ENCODE measurements at places on chromosomes 3 and 15. TPM values are rescaled to one million over a fixed set of nuclear protein-coding genes. Genes with fewer than 3 reads are reported as not detected.

DUOX1 gene
- total RNA-seq: 1.5 TPM

PTX3 gene
- total RNA-seq: not detected

XIRP1 gene
- not detected for total RNA-seq

SAMMSON gene
- total RNA-seq: not detected

PCNP gene
- 30.6 TPM for total RNA-seq

PLSCR1 gene
- 83.2 TPM for total RNA-seq

MASP1 gene
- total RNA-seq: not detected

GNAT1 gene
- total RNA-seq: not detected

GABRA5 gene
- not detected for total RNA-seq

PLSCR5 gene
- not detected for total RNA-seq

DNA sequence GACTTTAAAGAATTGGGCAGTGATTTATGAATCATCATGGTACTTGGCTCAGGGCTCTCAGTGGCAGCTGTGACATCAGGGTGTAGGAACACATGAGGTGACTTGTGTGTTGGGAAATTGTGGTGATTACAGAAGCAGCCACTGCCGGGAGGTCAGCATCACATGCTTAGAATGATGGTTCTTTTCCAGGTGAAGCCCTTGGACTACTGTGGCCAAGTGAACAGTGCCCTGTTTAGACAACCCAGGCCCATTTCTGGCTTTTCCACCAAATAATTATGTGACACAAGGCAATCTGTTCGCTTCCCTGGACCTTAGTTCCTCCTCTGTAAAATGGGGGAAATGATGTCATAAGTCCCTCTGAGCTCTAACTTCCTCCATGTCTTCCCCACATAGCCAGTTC lies 139.7 kb upstream of the ROPN1 start:
- DNase-seq: no peak

- no peak for DNase-seq
These were observed 87.0 kb upstream of the ONECUT1 start for GRCh38 chr15:52876991-52877663.

DNA sequence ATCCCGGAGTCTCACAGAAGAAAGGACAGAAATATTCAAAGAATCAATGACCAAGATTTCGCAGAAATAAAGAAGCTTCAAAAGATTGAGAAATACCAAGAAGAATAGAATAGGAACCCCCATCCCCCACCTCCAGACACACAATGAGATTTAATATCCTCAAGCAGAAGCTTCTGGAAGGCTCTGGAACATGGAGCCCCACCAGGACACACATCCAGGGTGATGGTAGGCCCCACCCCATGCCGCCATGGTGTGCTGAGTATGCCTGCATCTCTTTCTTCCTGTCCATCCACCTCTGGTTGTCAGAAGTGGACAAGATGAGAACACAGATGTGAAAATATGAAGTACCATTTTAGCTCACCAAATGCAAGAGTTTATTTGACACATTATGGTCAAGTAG lies 19.3 kb downstream of the PRR23E start:
- DNase-seq: no peak

DNA sequence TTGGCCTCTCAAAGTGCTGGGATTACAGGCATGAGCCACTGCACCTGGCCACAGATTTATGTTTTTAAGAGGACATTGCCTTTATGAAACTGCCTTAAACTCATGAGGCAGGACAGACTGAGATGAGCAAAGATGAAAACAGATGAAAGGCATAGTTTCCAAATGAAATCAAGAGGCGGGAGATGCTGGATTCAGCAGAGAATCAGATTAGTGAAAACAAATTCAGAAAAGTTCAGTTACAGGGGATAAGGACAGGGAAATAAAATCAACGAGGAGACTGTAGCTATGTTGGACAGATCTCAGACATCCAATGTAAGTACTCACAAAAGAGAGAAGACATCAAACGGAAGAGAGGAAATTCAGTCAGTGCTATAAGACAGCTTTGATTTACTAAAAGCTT lies 68.1 kb downstream of the ADAMTSL3 start:
- no peak for DNase-seq

DNA sequence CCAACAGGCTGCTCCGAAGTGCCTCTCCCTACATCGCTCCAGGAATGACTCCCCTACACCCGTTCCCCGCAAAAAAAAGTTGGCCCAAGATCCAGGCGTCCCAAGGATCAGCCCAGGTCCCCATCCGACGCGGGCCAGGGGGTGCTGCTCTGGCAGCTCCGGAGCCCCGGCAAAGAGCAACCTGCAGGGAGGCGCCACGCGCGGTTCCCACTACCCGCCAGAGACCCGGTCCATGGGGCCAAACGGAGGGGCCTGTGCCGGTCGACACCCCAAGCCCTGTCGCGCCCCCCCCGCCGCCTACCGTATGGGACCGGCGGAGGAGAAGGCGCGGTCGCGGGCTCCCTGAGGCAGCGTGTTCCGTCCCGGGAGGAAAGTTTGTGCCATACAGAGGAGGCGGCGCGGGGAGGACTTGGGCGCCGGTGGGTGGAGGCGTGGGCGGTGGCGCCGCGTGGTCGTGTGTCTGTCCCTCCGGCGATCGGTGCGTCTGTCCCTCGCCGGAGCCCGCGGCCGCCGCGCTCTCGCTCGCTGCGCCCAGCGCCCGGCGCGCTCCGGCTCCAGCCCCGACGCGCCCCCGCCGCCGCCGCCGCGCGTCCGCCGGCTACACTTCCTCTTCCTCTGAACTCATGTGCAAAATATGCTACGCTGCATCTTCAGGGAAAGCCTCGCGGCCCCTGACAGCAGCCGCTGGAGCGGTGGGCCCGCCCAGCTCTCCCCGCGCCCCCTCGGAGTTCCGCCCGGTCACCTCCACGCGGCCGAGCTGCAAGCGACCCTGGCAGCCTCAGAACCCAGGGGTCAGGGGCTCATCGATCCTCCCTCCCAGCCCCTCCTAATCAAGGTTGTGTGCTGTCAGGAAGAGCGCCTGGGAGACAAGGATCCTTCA lies at the start of gene RFTN1:
TSS of gene RFTN1 (minus strand) at position 559 of the 880 bp plus-strand sequence. CDS start 19,830 bp downstream, outside the sequence.
- DNase-seq: no peak

DNA sequence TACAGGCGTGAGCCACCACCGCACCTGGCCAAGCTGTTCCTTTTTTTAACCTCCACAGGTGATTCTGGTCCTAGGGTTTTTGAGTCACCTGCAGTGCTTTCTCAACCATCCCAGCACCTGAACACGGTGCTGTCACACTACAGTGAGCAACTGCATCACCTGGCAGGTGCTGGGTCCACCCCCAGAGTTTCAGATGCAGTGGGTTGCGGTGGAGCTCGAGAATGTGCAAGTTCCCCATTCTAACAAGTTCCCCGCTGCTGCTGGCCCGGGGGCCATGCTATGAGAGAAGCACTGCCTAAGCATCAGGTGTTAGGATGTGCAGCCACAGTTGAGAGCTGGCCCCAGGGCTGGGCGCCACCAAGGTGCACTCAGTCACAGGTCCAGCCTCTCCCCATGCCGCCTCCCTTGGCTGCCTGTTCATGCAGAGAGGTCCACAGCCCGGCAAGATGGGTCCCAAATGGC lies 18.0 kb downstream of the ISG20 start:
- DNase-seq: no peak

GRCh38 chr3:194200422-194201081 lies 64.6 kb downstream of the HES1 start:
- DNase-seq: no peak

DNA sequence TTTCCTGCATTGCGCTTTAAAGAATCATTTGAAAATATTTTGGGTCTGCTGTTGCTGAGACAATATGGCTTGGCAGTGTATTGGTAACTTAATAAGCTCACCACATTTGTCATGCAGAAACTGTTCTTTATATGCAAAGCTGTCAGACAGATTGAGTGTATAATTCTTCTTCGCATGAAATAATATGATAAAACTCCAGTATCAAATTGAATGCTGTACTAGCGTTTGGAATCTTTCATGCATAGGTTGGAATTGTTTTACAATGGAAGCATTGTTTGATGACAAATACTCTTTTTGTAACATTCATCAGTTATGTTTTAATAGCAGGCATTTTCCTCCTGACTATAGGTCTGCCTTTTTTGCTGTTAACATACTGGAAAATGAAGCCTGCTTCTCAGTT lies 53.8 kb downstream of the RBMS3 start:
- DNase-seq: no peak

GRCh38 chr3:25474052-25474451 lies 46.0 kb downstream of the RARB start:
- no peak for DNase-seq

DNA sequence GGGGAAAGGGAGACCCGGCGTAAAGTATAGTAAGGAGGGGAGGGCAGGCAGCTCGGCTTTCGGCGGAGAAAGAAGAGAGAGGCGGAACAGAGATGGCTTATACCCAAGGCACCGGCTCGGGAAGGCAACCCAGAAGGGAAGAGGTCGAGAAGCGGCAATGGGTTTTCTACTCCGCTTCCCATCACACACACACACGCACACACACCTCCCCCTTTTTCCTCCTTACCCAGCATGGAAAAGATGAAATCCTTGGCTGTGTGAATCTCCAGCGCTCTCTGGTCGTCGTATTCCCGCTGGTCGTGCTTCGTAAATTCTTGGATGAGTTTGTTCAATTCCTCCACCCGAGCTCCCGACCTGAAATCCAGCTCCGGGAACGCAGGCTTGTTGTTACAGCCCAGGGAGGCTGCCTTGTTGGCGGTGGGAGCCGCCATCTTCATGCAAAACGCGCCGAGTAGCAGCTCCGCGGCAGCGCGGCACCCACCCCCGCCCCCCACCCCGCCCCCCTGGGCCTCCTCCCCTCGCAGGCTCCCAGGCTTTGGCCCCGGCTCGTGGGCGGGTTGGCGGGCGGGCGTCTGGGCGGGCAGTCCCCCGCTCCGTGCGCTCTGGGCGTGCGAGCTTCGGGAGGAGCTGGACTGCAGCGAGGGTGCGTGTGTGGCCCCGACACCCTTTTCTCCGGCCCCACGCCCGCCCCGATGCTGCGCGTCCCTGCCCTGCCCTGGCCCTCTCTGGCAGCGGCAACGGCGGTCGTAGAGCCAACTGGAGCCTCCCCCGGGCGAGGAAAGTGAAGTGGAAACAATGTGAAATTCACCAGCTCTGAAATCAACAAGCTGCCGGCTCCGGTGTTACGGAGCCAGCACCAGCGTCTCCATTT lies at the start of gene MB21D2:
TSS of gene MB21D2 (minus strand) at position 453 of the 871 bp plus-strand sequence. CDS start at position 437, 16 bp downstream.
- peak; percentile 75 for DNase-seq

GRCh38 chr3:150106740-150107428 lies 136.2 kb upstream of the PFN2 start:
- no peak for DNase-seq

GRCh38 chr3:127158614-127159229 lies 34.2 kb upstream of the PRR23E start:
- DNase-seq: peak; percentile 19

- no peak for DNase-seq
These were observed 278.3 kb downstream of the RAP2B start for GRCh38 chr3:153440311-153440710.

DNA sequence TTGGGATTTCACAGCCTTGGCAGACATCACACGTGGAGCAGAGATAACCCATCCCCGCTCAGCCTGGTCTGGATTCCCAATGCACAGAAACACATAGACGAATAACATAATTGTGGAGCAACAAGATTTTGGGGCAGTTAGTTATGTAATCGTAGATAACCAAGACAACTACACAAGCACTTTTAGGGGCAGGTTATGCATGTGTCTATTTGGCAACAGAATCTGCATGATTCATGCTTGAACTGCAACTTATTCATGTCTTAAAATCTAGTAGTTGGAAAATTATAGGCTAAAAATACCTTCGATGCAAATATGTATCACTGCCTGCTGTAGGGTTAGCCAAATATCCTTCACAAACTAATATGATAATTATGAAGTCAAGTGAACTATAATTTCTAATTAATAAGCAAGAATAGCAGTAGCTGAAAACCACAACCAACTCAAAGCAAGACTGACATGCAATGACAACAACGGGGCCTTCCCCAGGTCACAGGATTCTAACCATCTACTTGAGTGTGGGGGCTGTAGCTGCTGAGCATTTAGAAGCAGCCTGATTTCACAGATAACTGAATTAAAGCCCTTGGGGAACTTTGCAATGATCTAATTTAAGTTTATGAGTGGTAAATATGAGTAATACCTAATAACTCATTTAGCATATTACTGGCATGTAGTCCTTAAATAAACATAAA lies 31.1 kb downstream of the DGKG start:
- DNase-seq: no peak

- no peak for DNase-seq
These were observed 387.5 kb upstream of the ATP11B start for GRCh38 chr3:182405759-182406158.

- DNase-seq: no peak
These were observed 128.2 kb upstream of the FAM3D start for GRCh38 chr3:58794750-58795149.

- peak; percentile 89 for DNase-seq
These were observed 90.6 kb upstream of the AKAP13 start for GRCh38 chr15:85289677-85290365.

- DNase-seq: no peak
These were observed 12.6 kb downstream of the BFSP2 start for GRCh38 chr3:133412183-133413132.

GRCh38 chr3:163622384-163622783 lies 1455.9 kb downstream of the SI start:
- peak; percentile 58 for DNase-seq

- peak; percentile 43 for DNase-seq
These were observed 3.2 kb downstream of the MGLL start for GRCh38 chr3:127819086-127819485.

DNA sequence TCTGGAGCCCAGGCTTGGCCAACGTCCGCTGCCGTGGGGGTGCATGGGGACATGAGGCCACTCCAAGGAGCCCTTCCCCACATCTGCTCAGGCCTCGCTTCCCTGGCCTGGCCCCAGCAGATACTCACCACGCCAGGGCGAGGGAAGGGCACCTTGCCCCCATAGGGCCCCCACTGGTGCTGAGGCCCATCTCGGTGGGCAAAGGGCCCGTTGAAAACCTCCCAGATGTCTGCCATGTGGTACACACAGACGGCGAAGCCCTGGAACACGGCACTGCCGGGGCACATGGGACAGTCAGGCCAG lies 4.7 kb downstream of the SEMA3G start:
- DNase-seq: no peak

GRCh38 chr15:34490417-34491193 lies 53.0 kb upstream of the GOLGA8A start:
- no peak for DNase-seq

DNA sequence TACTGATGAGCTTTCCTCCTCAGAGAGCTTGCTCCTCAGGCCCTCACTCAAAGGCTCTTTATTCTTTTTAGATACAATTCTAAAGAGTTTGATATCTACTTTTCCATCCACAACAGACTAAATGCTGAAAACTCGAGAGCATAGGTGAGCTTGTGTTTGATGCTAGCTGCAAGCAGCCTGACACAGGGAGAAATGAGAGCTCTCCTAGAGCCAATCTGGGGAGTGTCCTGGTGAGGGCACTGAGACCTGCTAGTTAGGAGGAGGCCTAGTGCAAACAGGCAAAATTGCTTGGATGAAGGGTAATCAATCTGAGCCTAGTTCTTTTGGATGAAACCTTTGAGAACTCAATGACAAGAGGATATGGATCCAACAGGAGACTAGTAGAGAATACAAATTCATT lies 300.8 kb downstream of the ZBTB20 start:
- DNase-seq: no peak
